ENCODE measurements at places on chromosomes 6 and 20.

DNA sequence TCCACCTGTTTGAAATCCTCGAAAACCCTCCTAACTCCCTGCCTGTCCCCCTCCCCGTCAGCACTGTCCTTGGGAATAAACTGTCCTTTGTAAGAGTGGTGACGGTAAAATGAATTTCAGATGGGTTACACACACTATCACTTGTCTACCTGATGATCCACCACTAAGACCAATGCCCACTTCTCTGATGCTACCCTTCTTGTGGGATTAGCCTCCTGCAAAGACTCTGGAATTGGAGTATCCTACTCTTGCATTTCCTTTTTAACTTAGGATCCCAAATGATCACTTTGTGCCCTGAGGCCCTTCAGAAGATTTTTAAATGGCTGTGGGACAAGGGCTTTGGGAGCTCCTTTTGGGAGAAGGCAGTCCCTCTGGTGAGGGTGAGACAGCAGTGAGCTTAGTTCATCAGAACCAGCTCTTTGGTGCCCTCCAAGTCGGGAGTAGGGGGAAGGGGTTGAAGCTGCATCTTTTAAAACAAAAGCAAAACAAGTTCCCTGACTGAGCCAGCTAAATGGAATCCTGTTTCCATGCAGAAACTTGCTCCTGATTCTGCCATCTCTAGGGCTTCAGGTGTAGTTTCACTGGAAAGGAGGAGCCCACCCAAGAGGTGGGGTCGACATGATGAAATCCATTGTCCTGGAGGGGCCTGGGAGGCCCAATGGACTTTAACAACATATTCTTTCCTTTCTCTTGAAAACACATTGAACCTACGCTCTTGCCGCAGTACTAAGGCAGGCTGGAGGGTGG, 86.5 kb downstream of the ASXL1 start:
- DNase-seq = no peak

- no peak for DNase-seq
Observed at GRCh38 chr20:63429992-63430391, 42.5 kb downstream of the KCNQ2 start.

DNA sequence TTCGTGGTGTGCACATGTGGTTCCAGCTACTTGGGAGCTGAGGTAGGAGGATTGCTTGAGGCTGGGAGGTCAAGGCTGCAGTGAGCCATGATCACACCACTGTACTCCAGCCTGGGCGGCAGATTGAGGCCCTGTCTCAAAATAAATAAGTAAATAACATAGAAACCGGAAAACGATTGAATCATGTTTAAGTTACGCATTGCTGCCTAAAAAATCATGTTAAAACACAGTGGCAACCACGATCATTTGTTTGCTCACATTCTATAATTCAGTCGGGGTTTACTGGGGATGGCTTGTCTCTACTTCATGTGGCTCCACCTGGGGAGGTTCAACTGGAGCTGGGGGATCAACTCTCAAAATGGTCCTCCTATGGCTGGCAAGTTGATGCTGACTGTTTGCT, 8.2 kb upstream of the CDKN1A start:
- DNase-seq = no peak

DNA sequence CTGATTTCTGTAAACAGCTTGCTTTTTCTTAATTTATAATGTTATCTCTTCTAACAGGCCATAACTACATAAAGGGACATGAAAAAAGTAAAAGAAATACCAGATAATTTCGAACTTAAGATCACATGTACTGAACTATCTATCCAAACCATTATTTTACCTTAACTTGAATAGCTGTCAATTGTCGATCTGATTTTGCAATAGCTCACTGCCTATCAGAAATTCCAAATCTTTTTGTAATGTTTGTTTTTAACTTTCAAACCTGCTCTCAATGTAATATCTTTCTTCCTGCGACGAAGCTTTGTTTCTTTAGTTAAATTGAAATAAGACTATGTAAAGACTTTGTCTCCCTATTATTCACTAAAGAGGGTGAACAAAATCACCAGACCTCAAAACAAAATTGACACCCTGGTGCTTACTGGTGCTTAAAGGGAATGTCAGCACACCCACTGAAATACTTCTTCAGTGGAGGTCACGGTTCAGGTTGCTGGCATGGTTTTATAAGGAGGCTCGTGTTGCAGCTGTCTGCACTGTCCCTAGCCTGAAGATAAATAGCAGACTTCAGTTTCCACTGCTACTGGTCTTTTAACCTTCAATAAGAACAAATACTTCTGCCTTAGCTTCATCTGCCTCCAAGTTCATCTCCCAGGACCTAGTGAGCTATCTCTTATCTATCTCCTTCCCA, 117.5 kb upstream of the QKI start:
- DNase-seq = no peak

DNA sequence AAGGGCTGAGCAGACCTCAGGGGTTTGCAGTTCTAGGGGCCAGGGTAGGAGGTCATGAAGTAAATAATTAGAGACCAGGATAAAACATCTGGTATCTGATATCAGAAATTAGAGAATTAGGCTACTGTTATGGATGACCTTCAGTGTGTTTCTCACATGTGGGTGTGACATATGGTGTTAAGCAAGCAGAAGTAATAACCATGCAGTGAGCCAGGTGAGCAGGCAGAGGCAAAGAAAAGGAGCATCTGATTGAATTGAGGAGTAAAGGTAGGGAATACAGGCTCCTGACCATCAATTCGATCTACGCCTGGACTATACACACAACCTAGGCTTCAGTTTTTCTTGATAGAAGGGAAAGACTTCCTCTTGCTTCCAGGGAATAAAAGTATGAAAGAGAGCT, 34.7 kb upstream of the MAP3K7 start:
- DNase-seq = no peak

GRCh38 chr6:14506656-14507246, 389.2 kb downstream of the CD83 start:
- DNase-seq = no peak

DNA sequence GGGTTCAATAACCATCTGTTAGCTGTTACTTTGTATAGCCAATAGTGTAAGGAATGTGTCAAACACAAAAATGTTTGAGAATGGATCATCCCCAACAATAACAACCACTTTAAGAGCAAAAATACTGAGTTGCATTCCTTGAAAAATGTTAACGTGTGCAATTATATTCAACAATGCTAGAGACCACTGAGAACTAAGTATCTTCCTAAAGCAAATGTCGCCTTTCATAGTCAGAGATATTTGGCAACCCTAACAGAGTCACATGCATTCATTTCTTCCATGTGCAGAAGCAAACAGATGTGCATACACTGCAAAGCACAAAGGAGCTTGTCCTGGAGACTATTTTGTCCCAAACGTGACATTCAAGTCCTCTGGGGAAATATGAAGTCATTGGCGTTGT, 448.6 kb downstream of the GJA1 start:
- DNase-seq = no peak

DNA sequence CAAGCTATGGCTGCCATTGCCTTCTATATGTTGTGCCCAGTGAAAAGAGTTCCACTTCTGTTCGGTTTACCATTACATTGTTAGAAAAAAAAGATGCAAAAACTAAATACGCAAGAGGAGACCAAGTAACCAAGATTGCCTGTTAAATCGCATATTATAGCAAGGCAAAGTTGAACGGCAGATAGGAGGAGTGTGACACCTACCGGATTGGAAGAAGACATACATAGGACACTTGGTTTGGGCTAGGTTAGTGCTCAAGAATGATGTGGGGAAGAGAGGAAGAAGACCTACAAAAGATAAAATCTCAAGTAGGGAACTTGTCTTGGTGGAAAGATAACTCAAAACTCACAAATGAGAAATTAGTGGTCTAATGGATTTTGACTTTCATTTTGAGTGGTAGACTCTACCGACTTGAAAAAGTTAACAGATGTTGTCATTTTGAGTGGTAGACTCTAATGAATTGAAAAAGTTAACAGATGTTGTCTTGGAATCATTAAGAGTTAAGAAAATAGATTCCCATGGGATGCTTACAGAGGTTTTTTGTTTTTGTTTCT, 95.5 kb downstream of the F13A1 start:
- DNase-seq = no peak

DNA sequence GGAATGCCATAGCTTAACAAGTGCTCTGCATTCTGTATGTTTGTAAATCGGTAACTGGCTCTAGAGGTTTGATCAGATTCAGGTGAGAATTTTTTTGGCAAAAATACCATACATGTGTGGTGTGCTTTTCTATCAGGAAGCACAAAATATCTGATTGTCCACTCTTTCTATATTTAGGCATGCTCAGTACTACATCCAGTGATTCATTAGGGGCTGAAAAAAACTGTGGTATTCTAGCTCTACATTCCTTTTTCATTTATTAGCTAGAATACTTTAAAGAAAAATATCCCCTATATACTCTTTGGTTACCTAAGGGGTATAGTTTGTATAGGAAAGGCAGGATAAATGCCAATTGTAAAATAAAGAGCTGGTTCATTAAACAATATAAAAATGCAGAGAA, 10.6 kb upstream of the ELOVL2 start:
- no peak for DNase-seq

GRCh38 chr20:23358923-23359593, 2.9 kb upstream of the GZF1 start:
- no peak for DNase-seq

GRCh38 chr6:139686308-139686707, 311.9 kb upstream of the CITED2 start:
- no peak for DNase-seq

DNA sequence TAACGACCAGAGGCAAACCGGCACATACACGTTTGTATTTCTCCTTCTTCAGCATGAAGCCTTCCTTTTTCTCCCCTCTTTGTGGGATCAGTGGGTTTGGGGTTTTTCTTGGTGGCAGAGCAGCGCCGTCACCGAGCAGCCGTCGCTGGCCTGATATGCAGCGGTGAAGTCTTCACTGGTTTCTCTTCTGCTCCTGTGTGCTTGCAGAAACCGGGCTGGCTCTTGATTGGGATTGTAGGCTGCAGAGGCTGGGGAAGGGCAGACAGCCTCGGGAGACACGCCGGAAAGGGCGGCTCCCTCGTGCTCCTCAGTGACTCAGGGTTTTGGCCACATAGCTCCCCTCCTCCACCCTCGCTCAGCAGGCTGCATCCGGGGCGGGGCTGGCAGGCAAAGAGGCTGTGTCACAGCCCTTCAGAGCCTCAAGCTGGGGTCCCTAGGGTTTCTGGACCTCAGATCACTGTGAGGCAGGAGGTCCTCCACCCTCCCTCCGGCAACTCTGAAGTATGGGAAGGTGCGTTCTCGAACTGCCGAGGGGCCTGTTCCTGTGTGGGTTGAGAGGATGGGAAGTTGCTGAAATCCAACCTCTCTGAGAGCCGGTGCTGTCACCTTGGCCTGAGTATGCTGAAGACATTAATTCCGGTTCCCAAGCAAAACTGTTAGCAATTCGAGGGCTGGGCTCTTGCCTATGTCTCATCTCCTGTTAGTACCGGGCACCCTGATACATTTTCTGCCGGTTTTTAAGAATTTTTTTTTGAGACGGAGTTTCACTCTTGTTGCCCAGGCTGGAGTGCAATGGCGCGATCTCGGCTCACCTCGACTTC, 24.2 kb downstream of the NQO2 start:
- no peak for DNase-seq

DNA sequence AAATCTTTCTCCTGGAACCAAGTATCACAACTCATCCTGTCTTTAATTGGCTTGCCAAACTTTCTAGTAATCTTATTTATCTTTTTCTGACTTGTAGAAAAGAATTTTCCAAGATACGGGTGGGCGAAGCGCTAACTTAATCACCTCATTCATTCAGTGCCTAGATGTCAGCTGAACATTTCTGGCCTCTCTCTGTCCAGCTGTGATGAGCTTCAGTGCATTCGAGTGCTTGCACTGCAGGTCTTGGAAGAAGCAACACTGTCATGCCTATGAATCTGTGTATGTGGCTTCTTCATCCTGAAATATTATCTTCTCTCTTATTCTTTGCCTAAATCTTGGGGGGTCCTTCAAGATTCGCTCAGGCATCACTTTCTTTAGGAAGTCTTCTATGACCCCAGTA, 16.3 kb upstream of the ENPP1 start:
- no peak for DNase-seq

DNA sequence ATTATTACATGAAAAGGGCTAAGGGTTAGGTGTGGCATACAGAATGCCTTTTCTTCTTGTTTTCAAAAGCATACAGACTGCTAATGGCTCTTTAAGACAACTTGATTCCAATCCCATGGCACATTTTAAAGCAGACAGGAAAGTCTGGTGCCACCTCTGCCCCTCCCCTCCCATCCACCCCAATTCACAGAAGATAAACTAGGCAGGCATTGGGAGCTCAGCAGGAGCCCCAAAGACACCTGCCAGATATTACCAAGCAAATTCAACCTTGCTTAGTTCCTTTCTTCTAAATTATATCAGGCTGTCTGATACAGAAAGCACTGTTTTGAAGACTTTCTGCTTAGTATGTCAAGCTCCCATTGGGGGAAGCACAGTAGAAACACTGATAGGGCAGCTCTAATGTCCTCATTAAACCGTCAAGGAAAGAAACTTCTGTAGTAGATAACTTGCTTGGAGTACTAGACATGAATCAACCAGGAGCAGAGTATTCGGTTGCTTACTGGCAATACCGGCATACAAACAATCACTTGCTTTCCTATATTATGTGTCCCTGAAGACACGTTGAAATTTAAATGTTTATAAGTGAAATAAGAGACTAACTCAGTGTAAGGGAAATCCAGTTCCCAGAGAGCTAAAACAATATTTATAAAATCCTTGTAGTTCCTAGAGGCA, 13.0 kb downstream of the SESN1 start:
- no peak for DNase-seq

DNA sequence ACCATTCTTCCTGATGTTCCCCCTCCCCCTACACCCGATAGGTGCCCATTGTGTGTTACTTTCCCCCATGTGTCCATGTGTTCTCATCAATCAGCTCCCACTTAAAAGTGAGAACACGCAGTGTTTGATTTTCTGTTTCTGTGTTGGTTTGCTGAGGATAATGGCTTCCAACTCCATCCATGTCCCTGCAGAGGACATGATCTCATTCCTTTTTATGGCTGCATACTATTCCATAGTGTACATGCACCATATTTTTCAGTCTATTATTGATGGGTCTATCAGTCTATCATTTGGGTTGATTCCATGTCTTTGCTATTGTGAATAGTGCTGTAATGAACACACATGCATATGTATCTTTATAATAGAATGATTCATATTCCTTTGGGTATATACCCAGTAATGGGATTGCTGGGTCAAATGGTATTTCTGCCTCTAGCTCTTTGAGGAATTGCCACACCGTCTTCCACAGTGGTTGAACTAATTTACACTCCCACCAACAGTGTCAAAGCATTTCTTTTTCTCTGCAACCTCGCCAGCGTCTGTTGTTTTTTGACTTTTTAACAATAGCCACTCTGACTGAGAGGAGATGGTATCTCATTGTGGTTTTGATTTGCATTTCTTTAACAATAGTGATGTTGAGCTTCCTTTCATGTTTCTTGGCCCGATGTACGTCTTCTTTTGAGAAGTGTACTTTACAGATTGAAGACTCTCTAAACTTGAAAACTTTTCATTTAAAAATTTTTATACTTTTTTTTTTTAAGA, 41.0 kb upstream of the GCNT2 start:
- no peak for DNase-seq
